Stimulated activated CD8-positive, alpha-beta memory T cell treated with anti-CD3 and anti-CD28 coated beads, Interleukin-2, amount 100 ng/mL, for 1 hour (primary cell): ENCODE measurements at places on chromosomes 4 and X.

GRCh38 chrX:21958916-21959315, 18.4 kb downstream of the SMS start:
- no peak for DNase-seq

DNA sequence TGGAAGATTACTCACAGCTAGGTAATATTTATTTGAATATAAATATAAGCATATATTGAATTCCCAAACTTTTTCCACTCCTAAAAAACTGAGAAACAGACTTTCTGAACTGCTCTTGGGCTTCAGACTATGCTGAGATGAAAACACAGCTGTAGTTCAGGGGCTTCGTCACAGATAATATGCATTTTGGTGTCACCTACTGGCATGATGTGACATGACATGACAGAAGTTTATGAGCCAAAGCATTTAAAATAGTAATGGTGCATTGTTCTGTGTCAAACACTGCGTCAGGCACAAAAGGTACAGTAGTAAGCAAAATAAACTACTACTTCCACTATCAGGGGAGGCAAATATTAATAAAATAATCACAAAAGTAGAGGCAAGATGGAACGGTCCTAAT, 171.3 kb downstream of the BTC start:
- no peak for DNase-seq

DNA sequence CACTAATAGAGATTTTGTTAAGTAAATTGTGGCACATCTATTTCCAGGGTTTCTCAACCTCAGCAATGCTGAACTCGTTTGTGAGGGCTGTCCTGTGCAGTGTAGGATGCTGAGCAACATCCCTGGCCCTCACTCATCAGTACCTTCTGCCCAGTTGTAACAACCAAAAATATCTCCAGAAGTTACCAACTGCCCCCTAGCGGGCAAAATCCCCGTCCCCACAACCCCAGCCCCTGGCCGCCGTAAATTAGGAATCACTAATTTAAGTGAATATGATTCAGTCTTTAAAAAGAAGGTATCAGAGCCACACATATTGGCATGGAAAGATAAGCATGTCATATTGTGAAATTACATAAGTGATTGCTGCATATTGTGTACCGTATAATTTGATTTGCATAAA, 123.4 kb downstream of the ASB9 start:
- DNase-seq = no peak

DNA sequence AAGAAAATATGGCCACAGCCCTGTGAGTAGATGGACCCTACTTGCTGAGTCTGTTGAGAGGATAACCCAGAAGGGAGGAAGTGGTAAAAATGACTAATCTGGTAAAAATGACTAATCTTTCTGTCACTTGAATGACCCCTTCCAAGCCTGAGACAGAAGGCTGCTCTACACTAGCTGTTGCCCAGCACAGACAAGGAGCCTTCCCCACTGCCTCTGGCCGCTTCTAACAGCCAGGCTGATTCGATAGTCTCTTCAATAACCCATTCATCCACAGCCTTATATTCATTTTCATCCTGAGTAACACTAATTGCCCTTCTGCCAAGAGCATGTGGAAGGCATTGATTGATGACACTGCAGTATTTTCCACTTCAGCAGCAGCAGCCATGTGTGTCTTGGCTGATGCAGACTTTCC, 18.4 kb downstream of the MAGEB17 start:
- DNase-seq = no peak

GRCh38 chrX:103727115-103727514, 16.4 kb downstream of the TMEM31 start:
- DNase-seq = no peak

DNA sequence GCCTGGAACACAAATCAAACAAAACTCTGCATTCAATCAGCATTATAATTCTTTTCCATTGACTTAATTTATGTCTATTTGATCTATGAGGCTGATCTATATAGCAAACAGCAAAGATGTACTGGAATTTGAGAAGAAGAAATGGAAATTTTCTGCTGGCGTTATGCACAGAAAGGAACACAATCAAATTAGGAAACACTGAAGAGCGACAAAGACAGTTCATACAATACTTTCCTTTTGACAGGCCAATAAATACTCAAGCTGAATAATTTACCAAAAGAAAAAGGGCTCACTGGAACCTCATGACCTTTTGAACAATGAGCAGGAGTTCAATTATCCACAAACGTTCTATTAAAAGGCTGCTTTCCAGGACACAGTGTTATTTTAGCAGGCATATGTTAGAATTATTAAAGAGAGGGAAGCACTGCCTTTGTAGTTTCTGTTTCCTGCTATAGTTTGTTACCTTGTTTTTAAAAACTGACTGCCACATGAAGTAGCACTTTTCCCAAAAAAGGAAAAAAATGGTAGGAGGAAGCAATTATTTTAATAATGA, 8.1 kb downstream of the PDHA2 start:
- DNase-seq = no peak

DNA sequence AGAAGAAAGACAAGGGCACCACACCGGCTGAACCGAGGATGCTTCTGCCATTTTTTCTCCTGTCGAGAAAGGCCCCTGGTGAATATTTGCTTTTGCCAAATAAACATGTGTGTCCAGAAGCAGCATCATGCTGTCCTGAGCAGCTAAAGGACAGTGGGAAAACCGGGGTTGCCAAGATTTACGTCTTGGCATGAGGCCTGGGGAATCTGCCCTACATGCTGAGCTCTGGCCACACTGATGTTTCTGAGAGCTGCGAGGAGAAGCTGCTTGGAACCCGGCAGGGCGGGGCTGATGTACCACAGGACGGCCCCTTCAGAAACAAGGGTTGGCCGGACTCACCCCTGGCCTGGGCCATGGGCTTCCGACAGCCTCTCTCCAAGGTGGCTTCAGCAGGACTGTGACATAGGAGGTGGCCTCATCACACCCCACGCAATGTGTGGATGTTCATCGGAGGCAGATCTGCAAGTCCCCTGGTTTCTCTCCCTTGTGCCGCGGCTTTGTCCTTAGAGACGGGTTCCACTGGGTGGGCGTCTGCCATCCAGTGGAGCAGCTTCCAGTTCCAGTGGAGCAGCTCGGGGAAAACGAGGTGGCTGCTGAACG, 42.2 kb upstream of the SORCS2 start:
- no peak for DNase-seq

DNA sequence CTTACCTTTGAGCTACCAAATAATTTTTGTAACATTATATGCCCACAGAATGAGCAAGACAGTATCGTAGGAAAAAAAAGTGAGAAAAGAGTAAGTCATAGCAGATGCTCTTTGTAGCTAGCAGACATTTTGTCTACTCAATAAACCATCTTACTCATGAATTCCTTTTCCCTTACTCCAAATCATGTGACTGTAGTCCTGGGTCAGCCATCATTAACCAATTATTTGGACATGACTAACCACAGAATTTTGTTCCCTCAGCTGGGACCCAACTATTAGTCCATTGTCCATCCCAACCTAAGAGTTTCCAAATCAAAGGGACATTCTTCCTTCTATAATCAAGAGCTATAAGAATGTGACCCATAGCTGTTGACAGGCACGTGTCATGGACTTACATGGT, 11.4 kb downstream of the UBE2D3 start:
- DNase-seq = no peak

DNA sequence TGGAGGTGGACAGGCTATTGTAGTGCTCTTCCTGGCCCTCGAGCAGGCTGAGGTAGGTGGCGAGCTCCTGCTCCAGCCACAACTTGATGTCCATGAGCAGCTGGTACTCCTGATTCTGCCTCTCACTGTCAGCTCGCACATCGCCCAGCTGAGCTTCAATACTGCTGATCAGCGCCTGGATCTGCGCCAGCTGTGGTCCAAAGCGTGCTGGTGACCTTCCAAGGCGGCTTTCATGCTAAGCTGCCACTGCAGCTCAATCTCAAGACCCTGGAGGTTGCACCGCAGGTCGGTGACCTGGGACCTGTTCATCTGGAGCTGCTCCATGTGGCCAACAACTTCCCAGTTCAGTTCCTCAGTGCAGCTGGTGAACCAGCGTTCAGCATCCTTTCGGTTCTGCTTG, 31.2 kb downstream of the LRIT3 start:
- DNase-seq = no peak

DNA sequence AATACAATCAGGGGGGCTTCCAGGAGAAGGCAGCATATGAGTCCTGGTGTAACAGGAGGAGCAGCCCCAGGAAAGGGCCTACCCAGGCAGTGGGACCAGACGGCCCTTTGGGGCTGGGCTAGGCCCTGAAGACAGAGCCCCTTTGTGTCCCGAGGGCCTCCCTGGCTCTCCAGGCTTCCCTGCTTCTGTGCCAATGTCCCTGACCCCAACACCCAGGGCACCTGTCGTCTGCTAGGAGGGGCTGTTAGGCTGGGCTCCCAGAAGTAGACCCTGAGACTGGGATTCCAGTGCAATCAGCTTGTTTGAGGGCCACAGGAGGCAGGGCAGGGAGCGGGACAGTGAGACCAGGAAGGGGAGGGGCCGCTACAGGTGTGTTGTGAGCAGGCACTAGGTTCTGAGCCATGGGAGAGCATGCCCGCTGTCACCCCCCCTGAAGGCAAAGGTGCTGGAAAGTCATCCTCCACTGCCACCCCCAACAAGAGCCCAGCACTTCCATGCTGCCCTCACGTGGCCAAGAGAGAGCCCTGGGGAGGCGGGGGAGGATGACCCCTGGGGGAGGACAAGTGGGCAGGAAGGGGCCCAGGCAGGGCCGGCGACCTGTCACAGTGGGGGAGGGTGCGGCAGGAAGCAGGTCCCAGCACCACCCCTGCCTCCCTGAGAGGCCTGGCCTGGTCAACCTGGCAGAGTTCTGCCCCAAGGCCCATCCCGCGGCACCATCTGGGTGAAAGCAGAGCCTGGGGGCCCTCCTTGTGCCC, 64.8 kb downstream of the ADRA2C start:
- no peak for DNase-seq

DNA sequence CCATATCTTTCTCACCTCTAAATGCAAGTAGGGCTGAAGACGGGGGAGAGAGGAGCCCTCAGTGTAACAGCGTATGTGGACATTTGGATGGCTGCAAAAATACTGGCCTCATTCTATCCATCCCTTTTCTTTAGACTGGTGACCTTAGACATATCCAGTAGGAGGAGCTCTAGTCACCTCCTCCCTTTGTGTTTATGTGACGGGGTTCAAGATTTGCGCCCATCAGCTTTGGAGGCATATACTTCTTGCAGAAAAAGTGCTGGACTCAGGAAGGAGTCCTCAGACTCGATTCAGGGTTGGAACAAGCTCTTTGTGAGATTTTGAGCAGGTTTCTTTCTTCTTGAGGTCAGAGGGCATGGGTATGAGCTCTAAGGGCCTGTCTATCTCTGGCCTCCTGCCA, 86.2 kb downstream of the MAMLD1 start:
- no peak for DNase-seq

DNA sequence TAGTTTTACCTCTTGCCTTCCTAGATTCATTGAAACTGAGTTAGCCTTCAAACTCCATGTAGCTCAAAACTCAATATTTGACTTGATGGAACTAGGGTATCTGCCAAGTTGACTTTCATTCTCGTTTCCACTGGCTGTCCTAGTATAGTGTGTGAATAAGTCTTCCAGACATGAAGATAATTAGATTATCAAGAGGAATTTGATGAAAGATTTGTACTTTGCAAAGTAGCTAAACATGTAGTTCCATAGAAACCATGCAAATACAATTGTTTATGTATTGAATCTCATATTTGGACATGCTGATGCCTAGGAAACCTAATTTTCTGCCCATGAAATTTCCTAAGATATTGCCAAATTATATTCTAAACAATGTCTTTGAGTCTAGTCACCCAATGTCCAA, 297.5 kb downstream of the ARHGAP24 start:
- DNase-seq = no peak

DNA sequence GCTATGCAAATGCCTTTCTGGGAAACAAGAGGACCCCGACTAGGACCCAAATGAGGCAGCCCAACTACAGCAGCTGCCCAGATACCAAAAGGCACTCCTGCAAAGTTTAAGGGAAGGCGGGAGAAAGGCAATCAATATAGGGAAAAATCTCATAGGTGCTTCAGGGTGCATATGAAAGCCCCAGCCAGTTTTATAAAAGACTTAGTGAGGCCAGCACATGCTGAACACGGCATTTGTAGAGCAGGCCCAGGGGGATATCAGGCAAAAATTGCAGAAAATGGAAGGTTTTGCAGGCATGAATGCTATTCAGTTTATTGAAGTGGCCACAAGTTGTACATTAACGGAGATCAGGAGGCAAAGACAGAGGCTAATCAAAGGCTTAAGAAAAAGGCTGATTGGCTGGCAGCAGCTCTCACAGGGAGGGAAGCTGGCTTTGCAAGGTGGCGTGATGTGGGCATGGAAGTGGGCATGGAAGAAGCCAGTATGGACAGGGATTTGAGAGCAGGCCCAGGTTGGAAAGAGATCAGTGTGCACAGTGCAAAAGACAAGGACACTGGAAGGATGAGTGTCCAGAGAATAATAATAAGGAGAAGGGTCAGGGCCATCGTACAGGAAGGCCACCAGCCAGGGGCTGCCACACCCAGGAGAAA, 37.7 kb upstream of the UGT2B7 start:
- DNase-seq = no peak

DNA sequence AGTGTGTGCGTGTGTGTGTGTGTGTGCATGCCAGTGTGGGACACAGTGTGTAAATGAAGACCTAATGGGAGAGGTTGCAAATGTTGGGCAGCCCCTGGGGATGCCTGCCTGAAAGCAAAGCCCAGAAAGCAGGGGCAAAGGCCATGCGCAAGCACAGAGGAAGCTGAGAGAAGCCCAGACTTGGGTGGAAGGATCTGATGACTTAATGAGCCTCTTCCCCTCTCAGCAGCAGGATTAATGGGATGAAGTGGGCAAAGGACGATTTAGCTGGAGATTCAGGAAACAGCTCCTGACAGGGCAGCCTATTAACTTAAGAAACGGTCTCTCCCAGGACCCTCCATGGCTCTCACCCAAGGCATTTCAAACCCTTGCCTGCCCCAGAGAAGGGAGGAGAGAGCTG, 107.3 kb downstream of the EFNB1 start:
- DNase-seq = no peak

DNA sequence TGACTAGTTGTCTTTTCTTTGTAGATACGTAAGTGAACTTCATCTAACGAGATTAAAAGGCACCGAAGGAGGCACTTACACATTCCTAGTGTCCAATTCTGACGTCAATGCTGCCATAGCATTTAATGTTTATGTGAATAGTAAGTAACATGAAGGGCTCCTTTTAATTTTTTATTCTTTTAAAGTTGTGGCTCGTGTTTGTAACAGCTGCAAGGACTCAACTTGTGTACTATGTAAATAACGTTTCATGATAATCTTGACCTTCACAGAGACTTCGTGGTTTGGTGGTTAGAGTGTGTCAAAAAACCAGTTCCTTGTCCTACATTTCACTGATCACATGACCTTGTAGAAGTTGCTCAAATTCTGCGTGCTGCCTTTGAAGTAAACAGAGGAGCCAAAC, 51.6 kb downstream of the KIT start:
- DNase-seq = no peak

DNA sequence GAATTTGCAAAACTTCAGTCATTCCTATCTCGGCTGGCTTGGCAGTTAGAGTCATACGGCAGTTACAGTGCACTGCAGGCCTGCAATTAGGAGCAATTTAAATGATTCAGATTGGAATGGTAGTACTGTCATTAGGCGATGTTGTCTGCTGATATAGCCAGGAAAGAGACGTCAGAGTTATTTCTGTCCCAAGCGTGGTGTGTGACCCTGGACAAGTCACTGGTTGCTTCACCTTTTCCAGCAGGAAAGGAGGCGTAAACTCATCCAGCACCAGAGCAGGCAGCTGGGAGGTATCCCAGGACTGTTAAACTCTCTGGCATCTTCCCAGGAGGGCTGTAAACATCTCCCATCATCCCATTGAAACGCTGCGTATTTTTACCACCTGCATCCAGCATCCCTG, 836 bp upstream of the LNX1 start:
- no peak for DNase-seq

- DNase-seq = no peak
Observed at GRCh38 chrX:138775517-138775916, 64.0 kb upstream of the FGF13 start.

GRCh38 chr4:20253283-20253734, 1.6 kb downstream of the SLIT2 start:
- no peak for DNase-seq
